Activated CD8-positive, alpha-beta memory T cell treated with anti-CD3 and anti-CD28 coated beads, Interleukin-2, amount 10 ng/mL, durations not matched to agents 7 days and 5 days (primary cell): ENCODE measurements at places on chromosomes 4 and X. TPM values are rescaled to one million over a fixed set of nuclear protein-coding genes. Genes with fewer than 3 reads are reported as not detected.
A peak's percentile ranks its signal among the peaks of the same experiment; 100 is the strongest.

UGT8 gene
- total RNA-seq = 0.29 TPM

CDX4 gene
- total RNA-seq = not detected

ADH4 gene
- not detected for total RNA-seq

EXOC1L gene
- total RNA-seq = not detected

TMEM184C gene
- total RNA-seq = 27.2 TPM

AWAT2 gene
- not detected for total RNA-seq

XKRX gene
- not detected for total RNA-seq

GRCh38 chr4:53804719-53805118, 213.4 kb upstream of the LNX1 start:
- peak; percentile 51 for DNase-seq

GRCh38 chr4:85496126-85496849, 21.3 kb downstream of the ARHGAP24 start:
- no peak for DNase-seq

- DNase-seq = no peak
Measured at GRCh38 chr4:44651425-44651824, at the start of gene YIPF7. TSS of gene YIPF7 (minus strand) at chr4:44651625. CDS start at chr4:44650100, 1,525 bp downstream.

DNA sequence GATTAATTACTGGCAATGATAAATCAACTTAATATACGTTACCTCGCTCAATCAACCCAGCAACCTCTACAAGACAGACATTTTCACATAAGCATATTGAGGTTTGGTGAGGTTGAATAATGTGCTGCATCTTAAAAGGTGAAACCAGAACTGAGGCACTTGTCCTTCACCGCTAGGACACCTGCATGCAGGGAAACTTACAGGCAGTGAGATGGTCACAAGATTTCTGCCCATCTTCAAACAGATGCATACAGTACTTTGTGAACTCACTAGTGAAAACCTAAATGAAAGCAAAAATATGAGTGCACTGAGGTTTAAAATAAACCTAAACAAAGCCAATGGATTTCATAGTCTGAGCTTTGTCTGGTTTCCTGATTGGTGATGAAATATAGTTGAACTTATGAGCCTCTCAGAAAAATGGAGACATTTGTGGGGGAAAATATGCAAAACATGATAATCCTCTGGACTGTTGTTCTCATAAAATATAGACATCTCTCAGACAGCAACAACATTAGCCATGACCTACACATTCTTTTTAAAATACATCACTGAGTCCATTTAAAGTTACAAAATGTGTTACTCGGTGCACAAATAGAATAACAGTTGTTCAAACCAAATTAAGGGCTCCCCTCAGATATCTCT, 20.9 kb upstream of the PRSS12 start:
- no peak for DNase-seq

DNA sequence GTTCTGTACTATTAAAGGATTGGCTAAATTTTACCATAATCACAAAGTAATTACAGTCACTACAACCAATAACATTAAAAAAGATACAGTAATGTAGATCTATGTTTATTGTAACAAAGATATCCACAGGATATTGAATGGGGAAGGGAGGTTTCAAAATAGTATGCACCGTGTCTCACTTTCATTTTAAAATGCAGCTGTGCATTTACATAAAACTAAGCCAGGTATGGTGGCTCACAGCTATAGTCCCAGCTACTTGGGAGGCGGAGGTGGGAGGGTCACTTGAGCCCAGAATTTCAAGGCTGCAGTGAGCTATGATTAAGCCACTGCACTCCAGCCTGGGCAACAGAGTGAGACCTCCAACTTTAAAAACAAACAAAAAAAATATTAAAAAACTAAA, 8.5 kb downstream of the SRP72 start:
- DNase-seq = no peak

DNA sequence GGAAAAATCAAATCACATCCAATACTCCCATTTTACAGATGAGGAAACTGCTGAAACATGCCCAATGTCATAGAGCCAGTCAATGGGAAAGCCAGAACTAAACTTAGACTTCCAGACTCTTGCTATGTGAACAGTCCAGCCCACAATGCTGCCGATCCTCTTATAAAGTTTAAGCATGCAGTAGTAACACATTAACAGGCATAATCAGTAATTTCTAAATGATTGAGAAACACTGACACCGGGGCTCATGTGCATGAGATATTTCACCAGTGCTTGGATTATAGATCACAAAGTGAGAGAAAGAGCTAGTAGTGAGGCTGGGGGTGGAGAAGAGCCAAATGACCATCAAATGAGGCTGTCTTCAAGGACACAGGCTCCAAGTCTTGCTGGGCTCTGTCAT, 2.5 kb downstream of the BDH2 start:
- no peak for DNase-seq

- no peak for DNase-seq
Measured at GRCh38 chr4:111074523-111075114, 451.7 kb upstream of the PITX2 start.

DNA sequence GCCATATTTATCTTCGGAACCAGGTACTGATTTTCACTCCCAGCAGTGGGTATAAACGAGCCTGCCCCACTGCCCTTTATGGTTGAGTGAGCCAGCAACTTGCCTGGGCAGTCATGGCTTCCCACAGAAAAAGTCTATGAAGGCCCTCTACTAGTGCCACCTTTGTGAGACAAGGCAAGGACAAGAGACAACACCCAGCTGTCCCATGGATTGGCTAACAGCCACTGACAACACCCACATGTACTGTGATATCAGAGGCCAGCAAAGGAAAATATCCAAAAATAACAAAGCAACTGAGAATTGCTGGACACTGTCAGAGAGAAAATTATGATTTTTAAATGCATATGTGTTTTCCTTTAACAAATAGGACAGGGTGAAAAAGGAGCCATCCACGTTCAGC, 248.4 kb upstream of the TTC29 start:
- DNase-seq = no peak

- no peak for DNase-seq
Measured at GRCh38 chr4:1510931-1511330, 104.7 kb upstream of the NKX1-1 start.

DNA sequence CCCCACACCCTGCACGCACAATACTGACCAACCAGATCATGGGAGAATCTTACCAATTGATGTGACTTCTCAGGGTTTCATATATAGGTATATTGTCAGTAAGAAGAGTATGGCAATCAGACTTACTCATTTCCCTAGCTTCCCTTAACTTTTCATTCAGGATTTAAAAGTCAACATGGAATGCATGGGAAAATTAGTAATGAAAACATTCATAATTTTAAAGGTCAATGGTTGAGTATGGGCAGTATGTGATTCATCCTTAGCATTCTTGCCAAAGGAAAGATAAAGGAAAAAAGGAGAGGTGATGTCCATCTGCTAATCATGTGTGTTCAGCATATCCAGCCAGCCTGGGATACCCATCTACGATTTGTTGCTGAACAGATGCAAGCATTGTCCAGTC, 4.0 kb downstream of the DIPK2B start:
- DNase-seq = no peak

DNA sequence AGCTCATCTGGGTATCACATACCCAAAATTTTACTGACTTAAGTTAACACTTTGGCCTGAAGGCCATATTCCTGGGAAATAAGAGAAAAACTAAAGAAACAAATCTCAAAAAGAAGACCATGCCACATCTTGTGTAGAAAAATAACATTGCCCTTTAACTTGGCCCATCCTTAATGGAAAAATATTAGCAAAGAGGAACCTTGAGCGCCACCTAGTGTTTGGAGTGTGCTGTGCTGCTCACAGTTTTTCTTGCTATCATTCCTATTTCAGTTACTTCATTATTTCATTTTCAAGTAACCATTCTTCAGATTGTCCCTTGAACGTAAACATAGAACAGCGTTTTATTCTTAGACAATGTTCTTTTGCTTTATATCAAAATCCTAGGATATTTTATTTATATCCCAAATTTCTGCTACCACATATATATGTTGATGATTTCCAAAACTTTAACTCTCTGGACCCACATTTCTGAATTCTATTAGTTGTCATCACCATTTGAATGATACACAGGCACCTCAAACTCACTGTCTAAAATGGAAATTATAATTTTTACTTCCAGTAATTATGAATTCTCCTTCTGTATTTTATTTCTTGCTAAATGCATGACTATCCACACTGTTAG, 999.0 kb upstream of the ADGRL3 start:
- no peak for DNase-seq
